ENCODE measurements at places on chromosomes 11 and 22. TPM values are rescaled to one million over a fixed set of nuclear protein-coding genes. Genes with fewer than 3 reads are reported as not detected.

LUZP2 gene
- 1.6 TPM for polyA plus RNA-seq

PRG3 gene
- polyA plus RNA-seq: 0.94 TPM

GRCh38 chr22:30985561-30986208 is 16.6 kb downstream of the TUG1 start:
- no peak for DNase-seq

DNA sequence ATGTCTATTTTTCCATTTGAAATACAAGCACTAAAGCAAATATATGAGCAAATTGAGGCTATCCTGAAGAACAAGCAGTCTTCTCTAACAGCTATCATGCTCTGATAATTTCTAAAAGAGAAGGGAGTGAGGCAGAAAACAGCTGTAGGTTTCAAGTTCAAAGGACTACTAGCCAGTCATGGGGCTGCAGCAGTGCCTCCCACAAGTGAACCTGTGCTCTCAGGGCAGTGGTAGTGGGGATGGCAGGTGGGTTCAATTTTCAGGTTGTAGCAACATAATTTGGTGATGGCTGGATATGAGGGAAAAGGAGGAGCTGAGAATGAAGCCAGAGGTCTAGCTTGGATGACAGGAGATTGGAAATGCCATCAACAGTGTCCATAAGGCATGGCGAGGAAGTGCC is 93.5 kb upstream of the ARHGAP20 start:
- no peak for DNase-seq

Measured in right renal pelvis (tissue), 4 donors.